Pancreas (tissue), 10 donors: ENCODE measurements at places on chromosomes 1 and 21. TPM values are rescaled to one million over a fixed set of nuclear protein-coding genes. Genes with fewer than 3 reads are reported as not detected.

FCN3 gene
- 16.9 TPM for polyA plus RNA-seq

- DNase-seq, result no peak
Measured at GRCh38 chr1:243507001-243507671, 251.3 kb downstream of the SDCCAG8 start.

IL10 gene
- polyA plus RNA-seq, result 0.05 TPM

GRCh38 chr1:230501242-230501641 is 75.1 kb upstream of the PGBD5 start:
- no peak for DNase-seq
